ENCODE measurements at places on chromosomes 2 and 18. TPM values are rescaled to one million over a fixed set of nuclear protein-coding genes. Genes with fewer than 3 reads are reported as not detected.
A peak's percentile ranks its signal among the peaks of the same experiment; 100 is the strongest.

Gene CYP27C1
- 0.24 TPM for polyA plus RNA-seq

Gene DOCK10
- 2.7 TPM for polyA plus RNA-seq

Gene REEP1
- 6.9 TPM for polyA plus RNA-seq

DNA sequence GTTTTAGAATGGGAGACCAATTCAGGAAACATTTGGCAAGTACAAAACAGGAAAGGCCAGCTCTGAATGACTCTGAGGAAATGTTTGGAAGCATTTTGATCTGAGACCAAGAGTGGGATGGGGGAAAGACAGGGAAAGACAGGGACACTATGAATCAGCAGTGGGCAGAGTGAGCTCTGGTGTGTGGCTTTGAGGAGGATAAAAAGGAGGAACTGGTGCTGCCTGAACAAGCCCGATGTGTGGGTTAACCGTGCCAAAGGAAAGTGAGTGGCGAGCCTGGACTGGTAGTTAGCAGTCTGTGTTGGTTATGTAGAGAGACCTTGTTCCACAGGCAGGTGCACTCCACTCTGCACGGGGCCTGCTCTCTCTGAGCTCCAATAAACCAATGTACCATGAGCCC is 5.3 kb downstream of the MFSD6 start:
- no peak overlapping the region for H3K27ac ChIP-seq
- H3K36me3 ChIP-seq, result no peaks in the 10 kb centered on the region
- no peaks in the 10 kb centered on the region for H3K27me3 ChIP-seq
- H3K4me1 ChIP-seq, result peaks cover 3% of the 10 kb centered on the region

- H3K27me3 ChIP-seq, result no peaks in the 10 kb centered on the region
- H3K27ac ChIP-seq, result no peak overlapping the region
- H3K36me3 ChIP-seq, result no peaks in the 10 kb centered on the region
Measured at GRCh38 chr2:221836095-221836494, 264.0 kb upstream of the EPHA4 start.

GRCh38 chr2:196117214-196117705 is 48.6 kb upstream of the DNAH7 start:
- H3K27me3 ChIP-seq, result no peaks in the 10 kb centered on the region
- no peak for DNase-seq
- no peaks in the 10 kb centered on the region for H3K36me3 ChIP-seq
- no peaks in the 10 kb centered on the region for H3K4me1 ChIP-seq
- no peak overlapping the region for H3K4me3 ChIP-seq
- H3K27ac ChIP-seq, result no peak overlapping the region

DNA sequence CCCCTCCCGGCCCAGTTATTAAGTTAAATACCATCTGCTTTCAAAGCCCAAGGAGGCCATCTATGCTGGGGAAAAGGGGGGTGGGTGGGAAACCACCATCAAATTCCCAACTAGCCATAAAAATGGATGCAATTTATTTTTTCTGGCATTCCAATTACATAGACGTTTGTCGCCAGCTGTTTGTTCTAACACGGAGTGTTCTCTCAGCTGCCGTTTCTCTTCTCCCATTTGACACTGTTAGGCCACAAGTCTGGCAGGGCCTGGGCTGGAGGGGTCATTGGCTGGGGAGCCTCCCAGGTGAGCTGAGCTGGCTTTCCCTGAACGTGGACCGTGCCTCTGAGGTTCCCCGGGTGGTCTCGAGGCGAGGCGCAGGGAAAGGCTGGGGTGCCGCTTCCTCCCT is 16.6 kb downstream of the ATOH8 start:
- peaks cover 28% of the 10 kb centered on the region for H3K36me3 ChIP-seq
- H3K27me3 ChIP-seq, result no peaks in the 10 kb centered on the region
- no peak for DNase-seq
- peaks cover 5% of the 10 kb centered on the region for H3K4me1 ChIP-seq

GRCh38 chr2:112602917-112603316 is 18.5 kb downstream of the CHCHD5 start:
- no peak overlapping the region for H3K27ac ChIP-seq
- no peaks in the 10 kb centered on the region for H3K4me1 ChIP-seq
- DNase-seq, result no peak
- no peaks in the 10 kb centered on the region for H3K27me3 ChIP-seq
- H3K4me3 ChIP-seq, result no peak overlapping the region
- no peaks in the 10 kb centered on the region for H3K36me3 ChIP-seq

DNA sequence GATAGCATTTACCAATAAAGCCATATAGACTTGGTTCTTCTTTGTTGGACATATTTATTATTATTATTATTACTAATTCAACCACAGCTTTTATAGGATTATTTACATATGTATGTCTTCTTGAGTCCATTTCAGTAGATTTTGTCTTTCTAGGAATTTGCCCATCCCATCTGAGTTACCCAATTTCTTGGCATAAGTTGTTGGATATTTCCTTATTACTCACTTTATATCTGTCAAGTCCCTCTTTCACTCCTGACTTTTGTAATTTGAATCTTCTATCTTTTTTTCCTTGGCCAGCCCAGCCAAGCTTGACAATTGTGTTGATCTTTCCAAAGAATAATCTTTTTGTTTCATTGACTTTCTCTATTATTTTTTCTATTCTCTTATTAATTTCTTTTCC is 543.7 kb downstream of the SUCLG1 start:
- H3K36me3 ChIP-seq, result no peaks in the 10 kb centered on the region
- H3K4me3 ChIP-seq, result no peak overlapping the region
- no peaks in the 10 kb centered on the region for H3K27me3 ChIP-seq
- no peak overlapping the region for H3K27ac ChIP-seq

- no peak overlapping the region for H3K27ac ChIP-seq
- DNase-seq, result no peak
- H3K27me3 ChIP-seq, result no peaks in the 10 kb centered on the region
- no peaks in the 10 kb centered on the region for H3K4me1 ChIP-seq
Measured at GRCh38 chr2:34176693-34177092, 577.6 kb upstream of the FAM98A start.

- H3K36me3 ChIP-seq, result no peaks in the 10 kb centered on the region
- H3K27ac ChIP-seq, result no peak overlapping the region
- peak; percentile 25 for DNase-seq
- H3K4me3 ChIP-seq, result no peak overlapping the region
- peaks cover 8% of the 10 kb centered on the region for H3K4me1 ChIP-seq
Measured at GRCh38 chr2:71614976-71615766, 161.8 kb downstream of the DYSF start.

DNA sequence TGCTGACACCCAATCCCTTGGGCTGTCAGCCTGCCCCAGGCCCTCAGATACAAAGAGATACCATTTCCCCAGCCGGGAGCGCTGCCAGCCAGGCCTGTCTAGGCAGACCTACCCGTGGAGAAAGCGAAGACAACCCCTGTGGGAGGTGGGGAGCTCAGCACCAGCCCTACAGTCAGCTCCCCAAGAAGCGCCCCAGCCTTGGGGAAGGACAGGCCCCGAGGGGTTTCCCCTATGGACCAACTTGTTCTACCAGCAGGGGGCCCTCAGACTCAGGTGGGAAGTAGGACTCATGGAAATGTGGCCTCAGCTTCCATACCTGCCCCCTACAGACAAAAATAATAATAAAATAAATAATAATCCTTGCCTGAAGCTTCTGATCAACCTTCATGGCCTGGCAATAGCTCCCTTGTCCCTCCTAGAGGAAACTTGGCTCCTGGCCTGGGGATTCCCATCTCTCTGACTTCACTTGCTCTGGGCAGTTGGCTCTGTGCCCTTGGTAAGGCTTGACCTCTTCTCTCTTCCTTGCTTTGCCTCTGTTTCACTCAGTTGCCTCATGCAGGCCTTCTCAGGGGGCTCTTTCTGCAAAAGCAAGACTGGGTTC is 7.0 kb downstream of the SLC35F6 start:
- no peaks in the 10 kb centered on the region for H3K36me3 ChIP-seq
- H3K4me3 ChIP-seq, result no peak overlapping the region
- H3K27me3 ChIP-seq, result no peaks in the 10 kb centered on the region
- H3K4me1 ChIP-seq, result no peaks in the 10 kb centered on the region

DNA sequence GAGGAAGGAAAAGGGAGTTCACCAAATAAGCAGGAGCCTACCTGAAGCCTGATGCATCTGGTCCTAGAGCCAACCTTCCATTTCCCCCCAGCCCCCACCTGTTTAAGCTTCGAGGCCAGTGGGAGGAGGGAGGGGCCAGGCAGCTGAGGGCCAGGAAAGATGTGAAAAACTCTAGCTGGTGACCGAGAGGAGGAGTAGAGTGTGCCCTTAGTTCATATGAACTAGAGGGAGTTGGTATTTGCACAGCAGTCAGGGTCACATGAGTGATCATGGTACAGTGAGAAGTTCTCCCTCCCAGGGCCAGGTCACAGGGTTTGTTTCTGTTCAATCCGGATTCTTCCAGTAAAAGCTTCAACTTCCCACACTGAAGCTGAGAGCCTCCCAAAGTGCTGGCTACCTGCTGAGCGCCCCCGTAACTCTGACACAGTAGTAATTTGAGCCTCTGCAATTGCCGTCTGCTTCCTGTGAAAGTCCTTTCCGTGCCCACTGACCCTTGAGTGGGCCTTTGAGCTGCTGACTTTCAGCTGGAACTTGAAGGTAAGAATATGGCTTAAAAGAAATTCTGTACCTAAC is at the start of gene SULT1C2:
Gene SULT1C2, plus strand, starts transcription at position 362 of the 573 bp plus-strand sequence. CDS start 4,773 bp downstream, outside the sequence.
- H3K4me1 ChIP-seq, result peaks cover 3% of the 10 kb centered on the region
- H3K36me3 ChIP-seq, result no peaks in the 10 kb centered on the region
- peak; percentile 72 for DNase-seq
- H3K27me3 ChIP-seq, result no peaks in the 10 kb centered on the region

DNA sequence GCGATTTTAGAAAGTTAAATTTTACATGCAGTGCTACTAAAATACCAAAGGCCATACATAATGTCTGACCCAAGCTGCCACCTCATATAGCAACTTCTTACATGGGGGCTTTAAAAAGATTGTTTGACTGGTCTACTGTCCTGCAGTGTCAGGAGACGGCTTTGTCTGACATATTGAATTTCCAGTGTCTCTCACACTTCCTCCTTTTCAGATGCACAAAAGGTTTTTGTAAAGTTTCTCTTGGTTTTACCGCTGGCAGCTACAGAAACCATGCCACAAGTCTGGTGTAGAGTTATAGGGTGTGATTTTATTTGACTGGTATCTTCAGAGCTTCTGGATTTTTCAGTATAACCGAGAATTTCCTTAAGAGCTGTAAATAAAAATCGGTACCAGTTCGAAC is 1.1 kb upstream of the ASAP2 start:
- H3K36me3 ChIP-seq, result no peaks in the 10 kb centered on the region

DNA sequence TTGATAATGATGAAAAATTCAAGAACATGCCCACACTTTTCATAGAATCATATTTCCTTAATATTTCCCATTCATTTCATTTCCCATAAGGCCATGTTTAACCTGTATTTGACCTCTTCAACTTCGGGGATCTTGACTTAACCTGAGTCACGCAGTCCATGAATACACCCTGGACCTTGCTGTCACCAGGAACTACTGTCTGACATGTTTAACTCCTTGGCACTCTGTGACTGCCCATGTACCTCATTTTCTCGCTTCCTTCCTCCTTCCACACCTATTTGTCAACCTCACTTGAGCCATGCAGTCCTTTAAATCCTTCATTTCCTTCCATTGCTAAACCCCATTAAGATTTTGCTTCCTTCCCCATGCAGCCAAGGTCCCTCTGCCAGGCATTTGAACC is 16.3 kb downstream of the ABCB11 start:
- no peak overlapping the region for H3K4me3 ChIP-seq
- H3K4me1 ChIP-seq, result no peaks in the 10 kb centered on the region
- H3K27me3 ChIP-seq, result no peaks in the 10 kb centered on the region
- no peak overlapping the region for H3K27ac ChIP-seq
- no peak for DNase-seq

DNA sequence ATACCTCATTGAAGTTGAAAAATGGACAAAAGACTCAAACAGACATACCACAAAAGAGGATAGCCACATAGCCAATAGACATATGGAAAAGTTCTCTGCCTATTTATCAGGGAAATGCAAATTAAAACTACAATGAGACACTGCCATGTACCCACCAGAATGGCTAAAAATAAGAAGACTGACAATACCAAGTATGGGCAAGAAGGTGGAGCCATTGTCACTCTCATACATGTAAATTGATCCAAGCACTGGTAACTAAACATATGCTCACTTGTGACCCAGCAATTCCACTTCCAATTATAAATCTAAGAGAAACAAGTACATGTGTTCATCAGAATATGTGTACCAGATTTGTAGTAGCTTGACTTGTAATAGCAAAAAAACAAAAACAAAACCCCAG is 4.6 kb downstream of the LOXHD1 start:
- H3K27me3 ChIP-seq, result no peaks in the 10 kb centered on the region
- no peak for DNase-seq
- H3K4me3 ChIP-seq, result no peak overlapping the region
- no peak overlapping the region for H3K27ac ChIP-seq
- no peaks in the 10 kb centered on the region for H3K36me3 ChIP-seq
- no peaks in the 10 kb centered on the region for H3K4me1 ChIP-seq

DNA sequence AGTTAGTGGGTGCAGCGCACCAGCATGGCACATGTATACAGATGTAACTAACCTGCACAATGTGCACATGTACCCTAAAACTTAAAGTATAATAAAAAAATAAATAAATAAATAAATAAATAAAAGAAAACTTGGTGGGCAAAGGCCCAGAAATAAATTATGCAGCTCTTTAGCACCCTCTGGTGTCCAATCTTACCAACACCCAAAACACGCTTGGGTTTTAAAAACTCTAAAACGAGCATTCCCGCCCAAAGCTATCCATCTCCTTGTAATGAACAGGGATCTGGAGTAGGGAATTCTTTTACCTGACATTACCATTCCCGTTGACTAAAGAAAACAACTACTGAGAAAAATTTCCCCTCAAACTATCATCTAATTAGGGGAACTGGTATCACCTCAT is 2005.9 kb upstream of the CELF4 start:
- no peaks in the 10 kb centered on the region for H3K27me3 ChIP-seq
- no peak overlapping the region for H3K27ac ChIP-seq
- peak; percentile 35 for DNase-seq
- no peaks in the 10 kb centered on the region for H3K36me3 ChIP-seq
- no peak overlapping the region for H3K4me3 ChIP-seq

DNA sequence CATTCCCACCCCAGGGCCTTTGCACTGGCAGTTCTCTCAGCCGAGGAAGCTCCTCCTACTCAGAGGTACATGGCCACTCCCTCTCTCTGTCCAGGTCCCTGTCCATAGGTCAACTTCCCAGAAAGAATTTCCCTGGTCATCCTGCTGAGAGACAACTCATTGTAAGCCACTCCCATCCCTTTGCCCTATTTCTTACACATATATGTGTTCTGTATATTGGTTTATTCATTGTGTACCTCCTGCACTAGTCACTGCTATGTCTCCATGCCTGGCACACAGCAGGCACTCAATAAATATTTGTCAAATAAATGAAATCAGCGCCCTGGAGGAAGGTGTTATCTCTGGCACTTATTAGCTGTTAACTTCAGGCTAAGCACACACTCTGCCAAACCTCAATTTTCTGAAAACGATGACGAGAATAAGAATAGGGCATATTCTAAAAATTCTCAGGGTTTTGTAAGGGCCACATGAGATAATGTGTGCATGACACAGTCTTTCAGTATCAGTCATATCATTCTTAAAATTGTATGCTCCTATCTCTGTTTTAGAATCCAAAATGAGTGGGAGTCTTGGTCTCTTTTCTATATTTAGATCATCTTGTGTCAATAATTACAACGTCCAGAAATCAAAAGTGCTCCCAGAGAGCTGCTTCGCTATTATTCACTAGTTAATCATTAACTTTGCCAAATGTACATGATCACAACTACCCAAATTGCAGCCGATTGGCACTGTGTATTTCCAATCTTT is 198.0 kb downstream of the ALK start:
- H3K36me3 ChIP-seq, result no peaks in the 10 kb centered on the region
- no peaks in the 10 kb centered on the region for H3K4me1 ChIP-seq
- H3K27me3 ChIP-seq, result no peaks in the 10 kb centered on the region
- no peak overlapping the region for H3K27ac ChIP-seq
- no peak overlapping the region for H3K4me3 ChIP-seq

- H3K4me3 ChIP-seq, result no peak overlapping the region
- H3K27me3 ChIP-seq, result no peaks in the 10 kb centered on the region
- H3K27ac ChIP-seq, result no peak overlapping the region
- H3K4me1 ChIP-seq, result no peaks in the 10 kb centered on the region
- DNase-seq, result no peak
Measured at GRCh38 chr2:125642032-125642431, 1013.9 kb upstream of the GYPC start.
